ENCODE measurements at places on chromosomes 2 and 18. TPM values are rescaled to one million over a fixed set of nuclear protein-coding genes. Genes with fewer than 3 reads are reported as not detected.

GRCh38 chr2:60095202-60095815 is 458.1 kb downstream of the BCL11A start:
- no peak for DNase-seq

- peak; percentile 81 for DNase-seq
Measured at GRCh38 chr18:8982416-8983183, 119.9 kb upstream of the NDUFV2 start.

DNA sequence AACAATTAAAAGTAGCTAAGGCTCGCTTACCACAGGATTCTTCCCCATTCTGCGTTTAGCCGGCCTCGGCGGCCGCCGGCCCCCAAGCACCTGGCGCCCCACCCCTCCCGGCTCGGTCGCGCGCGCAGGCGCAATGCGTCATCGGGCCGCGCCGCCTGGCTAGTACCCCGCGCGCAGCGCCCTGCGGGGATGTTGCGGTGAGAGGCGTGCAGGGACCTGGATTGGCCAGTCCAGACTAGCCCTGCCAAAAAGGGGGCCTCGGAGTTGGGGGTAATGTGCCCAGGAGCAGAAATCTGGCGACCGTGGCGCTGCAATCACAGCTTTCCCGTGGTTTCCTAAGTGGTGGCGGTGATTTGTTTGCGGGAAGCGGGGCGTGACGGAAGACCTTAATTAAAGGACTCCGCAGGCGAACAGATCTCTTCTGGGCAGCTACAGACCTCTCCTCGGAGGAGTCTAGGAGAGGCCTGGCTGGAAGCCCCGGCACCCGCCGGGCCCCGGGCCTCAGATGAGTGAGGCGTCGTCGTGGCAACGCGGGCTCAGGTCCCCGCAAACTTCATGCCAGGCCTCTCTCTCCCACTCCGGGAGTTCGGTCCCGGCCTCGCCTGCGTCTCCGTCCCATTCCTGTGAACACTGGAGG is 606 bp downstream of the TMEM237 start:
- DNase-seq: peak; percentile 89

The SLC30A3 gene
- 17.9 TPM for total RNA-seq

The CPLX4 gene
- not detected for total RNA-seq

DNA sequence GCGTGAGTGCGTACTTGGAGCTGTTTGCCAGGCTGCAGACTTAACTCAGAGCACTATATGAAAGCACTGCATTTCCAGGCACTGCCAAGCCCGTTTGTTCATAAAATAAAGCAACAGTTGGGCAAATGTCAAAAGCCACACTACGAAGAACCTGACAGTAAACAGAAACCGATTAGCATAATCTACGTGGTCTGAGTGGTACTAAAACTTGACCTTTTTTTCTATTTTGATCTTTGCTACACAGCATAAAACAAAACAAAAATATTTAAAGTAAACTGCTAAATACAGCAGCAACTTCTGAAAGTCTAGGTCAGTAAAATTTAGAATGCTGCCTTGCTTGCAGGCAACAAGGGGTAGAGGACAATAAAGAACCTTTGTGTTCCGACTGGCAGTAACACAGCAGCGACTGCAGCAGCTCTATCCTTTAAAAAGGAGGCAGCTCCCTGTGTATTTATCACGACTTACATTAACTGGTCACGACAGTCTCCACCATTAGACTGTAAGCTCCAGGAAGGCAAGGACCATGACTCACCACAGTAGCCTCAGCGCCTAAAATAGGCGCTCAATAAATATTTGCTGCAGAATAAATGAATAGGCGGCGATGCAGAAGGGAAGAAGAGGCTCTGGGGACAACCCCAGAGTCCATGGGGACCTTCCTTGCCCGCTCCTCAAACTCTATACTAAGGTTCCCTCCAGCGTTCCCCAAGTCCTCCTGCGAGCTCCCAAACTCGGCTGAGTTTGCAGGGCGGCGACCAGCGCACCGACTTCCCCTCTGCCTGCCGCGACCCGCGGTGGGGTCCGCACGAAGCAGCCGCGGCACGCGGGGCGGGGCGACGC is 902 bp downstream of the SS18 start:
- peak; percentile 56 for DNase-seq

The IL1B gene
- total RNA-seq: 0.14 TPM

DNA sequence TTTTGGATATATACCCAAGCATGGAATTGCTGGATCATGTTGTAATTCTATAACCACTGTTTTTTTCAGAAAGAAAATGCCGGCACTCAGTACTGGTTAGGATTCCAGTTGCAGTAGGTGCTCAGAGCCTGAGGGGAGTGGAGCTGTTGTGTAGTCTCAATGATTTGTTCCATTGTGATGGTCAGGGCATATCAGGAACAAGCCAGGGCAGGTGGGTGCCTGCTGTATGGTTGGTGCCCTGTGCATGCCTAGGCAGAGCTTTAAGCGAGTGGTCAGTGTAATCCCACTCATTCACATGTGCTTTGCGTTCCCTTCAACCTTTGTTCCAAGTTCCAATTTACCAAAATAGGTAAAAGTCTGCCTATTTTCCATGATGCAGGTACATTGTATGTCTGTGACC is 100.9 kb downstream of the FHOD3 start:
- DNase-seq: no peak

The ST8SIA3 gene
- total RNA-seq: not detected

The SKOR2 gene
- total RNA-seq: not detected
